ENCODE measurements at places on chromosomes 13 and 19. TPM values are rescaled to one million over a fixed set of nuclear protein-coding genes. Genes with fewer than 3 reads are reported as not detected.
A peak's percentile ranks its signal among the peaks of the same experiment; 100 is the strongest.

DNA sequence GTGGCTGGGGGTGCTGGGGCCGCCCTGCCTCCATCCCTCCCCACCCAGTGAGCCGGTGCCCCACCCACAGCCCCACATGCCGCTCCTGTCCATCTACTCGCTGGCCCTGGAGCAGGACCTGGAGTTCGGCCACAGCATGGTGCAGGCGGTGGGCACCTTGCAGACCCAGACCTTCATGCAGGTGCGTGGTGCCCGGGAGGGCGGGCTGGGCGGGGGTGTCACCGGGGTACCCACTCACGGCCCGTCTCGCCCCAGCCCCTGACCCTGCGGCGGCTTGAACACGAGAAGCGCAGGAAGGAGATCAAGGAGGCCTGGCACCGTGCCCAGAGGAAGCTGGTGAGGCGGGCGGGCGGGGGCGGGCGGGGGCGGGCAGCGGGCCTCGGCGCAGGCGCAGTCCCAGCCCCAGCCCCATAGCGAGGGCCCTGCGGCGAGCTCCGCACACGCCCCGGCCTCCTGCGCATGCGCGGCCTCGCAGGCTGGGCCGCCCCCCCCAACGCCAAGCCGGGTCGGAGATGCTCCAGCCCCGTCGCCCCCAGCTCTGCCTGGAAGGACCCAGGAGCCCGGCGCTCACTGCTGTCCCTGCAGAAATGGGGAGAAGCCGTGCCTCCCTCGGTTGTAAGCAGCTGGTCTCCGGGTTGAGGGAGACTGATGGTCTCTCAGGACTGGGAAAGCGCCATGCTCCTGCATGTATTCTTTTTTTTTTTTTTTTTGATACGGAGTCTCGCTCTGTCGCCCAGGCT lies 7.7 kb downstream of the ARHGAP45 start:
- no peak for DNase-seq

DNA sequence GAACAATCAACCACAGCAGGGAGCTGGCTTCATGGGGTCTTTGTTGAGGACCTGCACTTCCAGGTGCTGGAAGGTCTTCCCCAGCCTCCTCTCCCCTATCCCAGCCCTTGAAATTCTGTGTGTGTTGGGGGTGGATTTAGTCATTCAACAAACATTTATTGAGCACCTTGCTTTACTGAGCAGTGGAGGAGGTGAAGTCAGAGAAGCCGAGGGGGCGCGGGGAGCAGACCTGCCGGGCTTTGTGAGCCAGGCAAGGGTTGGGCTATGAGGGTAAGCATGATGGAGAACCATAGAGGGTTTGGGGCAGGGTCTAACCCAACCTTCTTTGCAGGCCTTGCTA lies 3.5 kb upstream of the C19orf85 start:
- DNase-seq: no peak

GRCh38 chr19:35514282-35514809 lies 897 bp upstream of the DMKN start:
- DNase-seq: no peak

- no peak for DNase-seq
Measured at GRCh38 chr19:50764409-50764808, 5.9 kb upstream of the GPR32 start.

GRCh38 chr19:988081-988480 lies 3.9 kb downstream of the WDR18 start:
- DNase-seq: no peak

DNA sequence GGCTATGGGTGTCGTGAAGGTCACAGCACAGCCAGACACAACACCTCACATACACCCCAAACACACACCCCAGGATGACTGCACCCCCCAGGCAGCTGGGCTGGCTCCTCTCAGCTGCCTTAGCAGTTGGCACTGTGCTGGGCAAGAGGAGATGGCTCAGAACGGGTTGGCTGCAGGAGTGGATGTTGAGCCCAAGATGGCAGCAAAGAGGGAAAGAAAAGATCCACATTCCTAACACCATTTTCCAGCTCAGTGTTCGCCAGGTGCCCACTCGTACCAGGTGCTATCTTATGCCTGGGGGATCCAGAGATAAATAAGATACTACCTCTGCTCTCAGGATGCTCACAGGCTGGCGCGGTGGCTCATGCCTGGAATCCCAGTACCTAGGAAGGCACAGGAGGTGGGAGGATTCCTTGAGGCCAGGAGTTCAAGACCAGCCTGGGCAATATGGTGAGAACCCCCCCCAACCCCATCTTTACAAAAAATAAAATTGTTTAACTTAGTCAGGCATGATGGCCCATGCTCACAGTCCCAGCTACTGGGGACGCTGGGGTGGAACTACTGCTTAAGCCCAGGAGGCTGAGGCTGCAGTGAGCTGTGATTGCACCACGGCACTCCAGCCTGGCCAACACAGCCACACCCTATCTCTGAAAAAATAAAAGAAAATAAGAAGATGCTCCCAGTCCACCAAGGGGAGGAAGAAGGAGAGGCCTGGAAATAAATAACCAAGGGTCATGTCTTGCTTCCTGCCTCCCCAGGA lies 89.7 kb upstream of the ZNF507 start:
- no peak for DNase-seq

GRCh38 chr19:38551450-38551813 lies 66.3 kb downstream of the MAP4K1 start:
- no peak for DNase-seq

DNA sequence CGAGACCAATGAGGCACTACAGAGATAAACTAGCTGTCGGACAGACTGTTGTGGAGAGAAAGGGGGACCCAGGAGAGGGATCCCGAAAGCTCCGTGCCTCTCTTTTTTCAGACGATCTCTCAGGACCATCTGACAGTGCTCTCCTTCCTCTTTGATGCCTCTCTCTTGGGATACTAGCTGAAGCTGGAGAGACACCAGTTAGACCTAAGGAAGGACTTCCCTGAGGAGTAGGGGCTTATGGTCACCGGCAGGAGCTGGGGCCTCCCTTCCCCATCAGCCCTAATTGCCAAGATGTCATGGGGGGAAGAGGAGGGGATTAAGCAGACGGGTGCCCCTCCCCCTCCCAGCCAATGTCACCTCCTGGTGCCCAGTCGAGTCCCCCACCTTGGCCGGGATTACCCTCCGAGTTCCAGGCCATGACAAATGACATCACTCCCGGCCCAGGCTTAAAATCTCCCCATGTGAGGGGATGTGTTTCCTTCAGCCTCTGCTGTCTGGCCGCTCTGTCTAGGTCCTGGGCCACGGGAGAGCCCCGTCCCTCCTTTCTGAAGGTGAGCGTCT lies at the start of gene CRX:
CRX (plus strand) TSS at position 478 of the 561 bp plus-strand sequence. CDS start 12,507 bp downstream, outside the sequence.
- no peak for DNase-seq

GRCh38 chr19:19613506-19613905 lies 5.0 kb downstream of the PBX4 start:
- peak; percentile 76 for DNase-seq

DNA sequence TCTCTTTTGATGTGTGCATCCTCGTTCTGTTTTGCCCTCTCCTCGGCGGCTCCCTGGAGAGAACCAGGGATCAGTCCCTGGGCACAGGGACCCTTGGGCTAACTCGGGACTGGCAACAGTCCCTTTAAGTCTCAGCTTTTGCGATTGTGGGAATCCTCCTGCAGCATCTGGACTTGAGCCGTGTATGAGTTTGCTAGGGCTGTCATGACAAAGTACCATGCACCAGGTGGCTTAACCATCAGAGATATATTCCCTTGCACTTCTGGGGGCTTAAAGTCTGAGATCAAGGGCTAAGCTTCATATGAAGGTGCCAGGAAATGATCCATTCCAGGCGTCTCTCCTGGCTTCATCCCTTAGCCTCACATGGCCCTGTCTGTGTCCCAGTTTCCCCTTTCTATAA lies 34.5 kb downstream of the ARHGEF18 start:
- no peak for DNase-seq

GRCh38 chr19:41937525-41938468 lies 9.5 kb upstream of the ERFL start:
- DNase-seq: no peak

- DNase-seq: no peak
Measured at GRCh38 chr19:48806818-48807589, 3.8 kb downstream of the BCAT2 start.

DNA sequence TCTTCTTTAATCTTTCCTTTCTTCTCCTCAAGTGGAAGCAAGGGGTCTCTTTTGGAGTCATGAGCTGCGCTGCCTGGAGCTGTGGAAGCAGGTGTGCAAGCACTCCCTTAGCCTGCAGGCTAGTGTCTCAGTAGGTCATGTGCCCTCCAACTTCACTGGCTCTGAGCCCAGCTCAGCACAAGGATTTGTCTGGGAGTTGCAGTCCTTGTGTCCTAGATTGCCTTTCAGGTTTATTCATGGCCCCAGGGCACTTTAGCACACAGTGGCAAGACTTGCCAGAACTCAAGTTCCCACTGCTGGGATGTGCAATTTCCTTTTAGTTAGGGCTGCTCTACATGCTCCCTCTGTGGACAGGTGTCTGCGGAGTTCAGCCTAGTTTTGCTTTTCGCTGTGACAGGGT lies 211.7 kb downstream of the LIG4 start:
- no peak for DNase-seq

GRCh38 chr19:14795078-14795721 lies 16.8 kb upstream of the ADGRE2 start:
- DNase-seq: no peak

- no peak for DNase-seq
Measured at GRCh38 chr13:95226932-95227695, 74.1 kb downstream of the ABCC4 start.

- no peak for DNase-seq
Measured at GRCh38 chr13:31274390-31274789, 74.6 kb downstream of the B3GLCT start.

GRCh38 chr19:15045506-15045905 lies 3.8 kb upstream of the CASP14 start:
- DNase-seq: no peak

GRCh38 chr19:19203012-19203856 lies at the start of gene NR2C2AP:
NR2C2AP (minus strand) TSS chr19:19203414; CDS start chr19:19203060, 354 bp downstream.
- peak; percentile 83 for DNase-seq

GRCh38 chr13:94305463-94305862 lies 174.0 kb downstream of the DCT start:
- DNase-seq: peak; percentile 76

GRCh38 chr19:55549500-55550320 lies 4.4 kb upstream of the SBK3 start:
- DNase-seq: peak; percentile 26

Gene HIPK4
- total RNA-seq: 0.07 TPM

Gene ELSPBP1
- total RNA-seq: not detected

Gene RNF17
- total RNA-seq: not detected

Gene SLC25A41
- 0.14 TPM for total RNA-seq

Gene OSCAR
- total RNA-seq: 0.11 TPM
